Cortex of kidney (tissue), 1 donor: ENCODE measurements at places on chromosomes 6 and 20.
A peak's percentile ranks its signal among the peaks of the same experiment; 100 is the strongest.

- peak; percentile 24 for DNase-seq
These were observed at the start of gene PHF3 for GRCh38 chr6:63635588-63636517. Gene PHF3 (plus strand): TSS chr6:63635802. CDS start chr6:63646552, 10,750 bp downstream.

GRCh38 chr20:46364670-46365486, 41.5 kb downstream of the ELMO2 start:
- no peak for DNase-seq

GRCh38 chr6:7910298-7910653, 312 bp downstream of the TXNDC5 start:
- DNase-seq = no peak

DNA sequence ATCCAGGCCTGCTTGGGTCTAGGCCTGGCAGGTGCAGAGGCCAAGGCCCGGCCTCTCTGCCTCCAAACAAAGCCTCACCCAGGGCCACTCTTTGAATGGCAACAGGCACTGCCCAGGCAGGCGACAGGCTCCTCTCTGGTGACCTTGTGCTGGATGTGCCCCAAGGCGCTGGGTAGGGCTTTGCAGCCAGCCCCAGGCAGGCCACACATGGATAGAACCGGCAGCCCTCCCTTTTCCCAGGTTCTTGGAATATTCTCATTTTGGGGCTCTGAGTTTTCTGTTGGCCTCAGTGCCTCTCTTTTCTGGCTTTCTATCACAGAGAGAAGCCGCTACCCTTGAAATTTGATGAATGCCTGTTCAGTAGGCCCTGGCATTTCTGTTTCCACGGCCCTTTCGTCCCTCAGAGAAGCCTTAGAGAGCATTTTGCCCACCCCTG, 18.9 kb downstream of the PKIG start:
- no peak for DNase-seq

DNA sequence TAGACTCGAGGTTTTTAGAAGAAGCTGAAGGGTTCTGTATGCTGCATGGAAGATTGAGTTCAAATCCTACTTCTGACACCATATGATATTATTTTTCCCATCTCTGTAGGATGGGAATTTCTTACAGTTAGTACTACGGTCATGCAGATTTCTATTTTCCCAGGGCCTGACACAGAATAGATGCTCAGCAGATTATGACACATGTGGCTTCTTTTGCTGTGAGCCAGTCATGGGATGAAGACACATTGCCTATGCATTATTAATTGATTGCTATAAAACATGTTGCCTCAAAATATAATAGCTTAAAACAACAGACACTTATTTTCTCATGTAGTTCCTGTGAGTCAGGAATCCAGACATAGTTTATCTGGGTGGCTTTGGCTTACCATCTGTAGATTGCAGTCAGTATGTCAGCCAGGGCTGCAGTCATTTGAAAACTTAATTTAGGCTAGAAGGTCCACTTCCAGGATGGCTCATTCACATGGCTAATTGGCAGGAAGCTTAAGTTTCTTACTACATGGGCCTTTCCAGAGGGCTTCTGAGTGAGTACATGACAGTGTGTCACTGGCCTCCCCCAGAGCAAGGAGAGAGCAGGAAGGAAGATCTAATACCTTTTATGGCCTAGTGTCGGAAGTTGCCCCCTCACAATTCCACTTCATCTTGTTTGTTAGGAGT, 29.5 kb downstream of the TOP1 start:
- no peak for DNase-seq

DNA sequence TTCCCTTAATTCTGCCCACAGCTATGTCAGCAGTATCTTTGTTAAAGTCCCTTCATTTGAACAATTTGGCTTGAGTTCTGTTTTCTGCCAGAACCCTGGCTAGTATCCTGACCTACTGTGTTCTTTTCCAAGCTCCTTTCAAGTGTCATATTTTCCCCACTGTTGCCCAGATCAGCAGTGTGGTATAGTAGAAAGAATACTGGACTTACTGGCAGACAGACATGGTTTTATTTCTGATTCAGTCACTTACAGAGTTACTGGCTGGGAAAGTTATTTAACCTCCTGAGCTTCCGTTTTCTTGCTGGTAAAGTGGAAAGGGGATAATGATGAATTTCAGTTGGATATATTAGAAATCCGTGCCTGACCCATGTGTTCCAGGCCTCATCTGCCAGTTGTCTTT, 39.8 kb upstream of the RAB23 start:
- no peak for DNase-seq

- no peak for DNase-seq
These were observed 652.8 kb upstream of the CITED2 start for GRCh38 chr6:140027219-140027618.

DNA sequence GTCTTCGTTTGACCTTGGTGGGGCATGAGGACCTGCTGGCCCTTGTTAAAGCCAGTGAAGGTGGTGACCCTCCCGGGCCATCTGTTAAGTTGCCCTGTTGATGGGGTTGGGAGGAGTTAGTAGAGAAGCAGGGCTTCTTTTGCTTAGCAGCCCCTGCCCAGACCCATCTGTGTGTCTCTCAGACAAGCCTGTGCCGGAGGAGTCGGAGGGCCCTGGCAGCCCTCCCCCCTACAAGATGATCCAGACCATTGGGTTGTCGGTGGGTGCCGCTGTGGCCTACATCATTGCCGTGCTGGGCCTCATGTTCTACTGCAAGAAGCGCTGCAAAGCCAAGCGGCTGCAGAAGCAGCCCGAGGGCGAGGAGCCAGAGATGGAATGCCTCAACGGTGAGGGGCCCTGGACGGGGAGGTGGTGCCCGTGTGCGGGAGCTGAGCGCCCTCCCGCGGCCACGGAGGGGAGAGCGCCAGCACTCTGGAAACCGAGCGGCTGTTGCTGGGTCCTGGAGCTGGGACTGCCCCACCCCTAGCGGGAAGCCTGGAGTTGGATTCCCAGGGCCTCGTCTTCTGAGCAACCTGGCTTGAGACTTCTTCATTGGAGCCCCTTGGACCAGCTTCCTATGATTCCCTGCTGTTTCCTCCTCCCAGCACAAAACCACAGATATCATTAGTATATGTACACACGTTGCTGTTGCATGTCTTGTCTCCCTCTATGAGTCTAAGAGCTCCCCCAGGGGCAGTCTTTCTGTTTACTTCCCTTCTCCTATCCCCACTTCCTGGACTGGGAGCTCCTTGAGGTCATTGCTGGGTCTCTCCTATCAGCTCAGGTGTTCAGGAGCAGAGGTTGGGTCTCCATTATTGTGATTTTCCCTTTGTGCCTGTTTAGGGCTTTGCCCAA, 27.6 kb upstream of the SRF start:
- no peak for DNase-seq

- no peak for DNase-seq
These were observed 95.9 kb upstream of the KCNQ5 start for GRCh38 chr6:72525821-72526510.

- no peak for DNase-seq
These were observed 11.2 kb upstream of the PYGB start for GRCh38 chr20:25236450-25237304.

DNA sequence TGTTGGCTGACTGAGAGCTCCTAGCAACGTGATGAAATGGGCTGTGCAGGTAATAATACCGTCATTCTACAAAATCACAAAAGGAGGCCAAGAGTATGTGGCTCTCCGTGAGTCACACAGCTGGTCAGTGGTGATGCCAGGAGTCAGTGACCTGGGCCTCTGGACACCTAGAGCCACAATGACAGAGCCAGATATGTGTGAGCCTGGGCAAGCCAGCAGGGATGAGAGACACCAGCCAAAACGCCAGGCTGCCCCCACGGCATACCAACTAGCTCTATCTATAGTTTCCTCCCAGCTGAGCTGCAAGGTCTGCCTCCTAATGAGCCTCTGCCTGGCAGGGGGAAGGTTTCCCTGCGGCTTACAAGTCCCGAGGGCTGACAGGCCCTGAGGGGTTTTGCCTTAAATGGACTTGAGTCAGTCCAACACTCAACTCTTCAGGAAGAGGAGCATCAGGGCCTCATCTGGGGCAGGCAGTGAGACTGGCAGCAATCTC, 70.0 kb downstream of the CPNE5 start:
- DNase-seq = no peak

DNA sequence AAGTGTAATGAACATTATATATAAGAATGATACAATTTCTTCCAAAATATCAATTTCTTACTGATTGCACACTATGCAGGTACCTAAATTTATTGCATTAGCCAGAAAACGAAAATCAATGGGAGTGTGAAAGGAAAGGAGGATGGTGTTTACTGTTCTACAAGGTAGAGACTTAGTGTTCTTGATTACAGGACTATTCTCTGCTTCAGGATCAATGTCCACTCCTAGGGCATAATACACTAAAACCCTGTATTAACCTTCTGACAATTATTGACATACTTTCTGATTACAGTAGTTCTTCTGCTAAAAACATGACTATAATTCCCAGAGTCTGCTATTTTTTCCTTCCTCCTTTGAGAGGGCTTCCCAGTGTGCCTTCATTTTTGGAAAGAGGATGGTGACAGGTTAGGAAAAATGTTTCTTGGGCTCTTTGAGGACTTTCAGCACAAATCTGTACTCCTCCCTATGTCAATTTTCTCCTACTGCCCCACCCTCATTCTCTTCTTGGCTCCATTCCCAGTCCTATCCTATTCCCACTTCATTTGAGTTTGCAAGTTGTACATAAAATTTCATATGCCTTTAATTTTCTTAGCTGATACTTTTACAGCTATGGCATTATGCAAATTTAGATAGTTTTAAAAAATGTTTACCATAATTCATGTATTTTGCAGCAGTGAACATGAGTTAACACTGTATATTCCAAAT, 278.9 kb downstream of the CENPW start:
- no peak for DNase-seq

- DNase-seq = no peak
These were observed 269.9 kb upstream of the SUPT3H start for GRCh38 chr6:45647341-45648261.

DNA sequence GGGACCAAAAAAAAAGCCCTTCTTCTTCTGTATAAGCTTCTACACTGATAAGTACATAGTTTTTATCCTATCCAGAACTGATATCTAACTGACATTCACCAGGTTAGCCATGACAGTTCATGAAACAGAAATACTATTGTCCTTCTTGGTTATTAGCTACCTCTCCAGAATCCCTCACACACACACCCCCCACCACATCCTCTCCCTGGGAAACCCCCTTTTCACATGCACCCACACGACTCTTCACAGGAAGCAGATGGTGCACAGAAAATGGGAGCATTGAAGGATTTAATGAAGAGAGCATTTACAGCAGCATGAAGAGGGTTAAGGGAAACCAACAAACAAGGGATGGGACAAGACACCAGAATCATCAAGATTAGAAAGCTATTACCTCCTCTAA, 88.9 kb downstream of the FHL5 start:
- DNase-seq = no peak

GRCh38 chr6:112214739-112215269, 39.6 kb downstream of the LAMA4 start:
- no peak for DNase-seq

DNA sequence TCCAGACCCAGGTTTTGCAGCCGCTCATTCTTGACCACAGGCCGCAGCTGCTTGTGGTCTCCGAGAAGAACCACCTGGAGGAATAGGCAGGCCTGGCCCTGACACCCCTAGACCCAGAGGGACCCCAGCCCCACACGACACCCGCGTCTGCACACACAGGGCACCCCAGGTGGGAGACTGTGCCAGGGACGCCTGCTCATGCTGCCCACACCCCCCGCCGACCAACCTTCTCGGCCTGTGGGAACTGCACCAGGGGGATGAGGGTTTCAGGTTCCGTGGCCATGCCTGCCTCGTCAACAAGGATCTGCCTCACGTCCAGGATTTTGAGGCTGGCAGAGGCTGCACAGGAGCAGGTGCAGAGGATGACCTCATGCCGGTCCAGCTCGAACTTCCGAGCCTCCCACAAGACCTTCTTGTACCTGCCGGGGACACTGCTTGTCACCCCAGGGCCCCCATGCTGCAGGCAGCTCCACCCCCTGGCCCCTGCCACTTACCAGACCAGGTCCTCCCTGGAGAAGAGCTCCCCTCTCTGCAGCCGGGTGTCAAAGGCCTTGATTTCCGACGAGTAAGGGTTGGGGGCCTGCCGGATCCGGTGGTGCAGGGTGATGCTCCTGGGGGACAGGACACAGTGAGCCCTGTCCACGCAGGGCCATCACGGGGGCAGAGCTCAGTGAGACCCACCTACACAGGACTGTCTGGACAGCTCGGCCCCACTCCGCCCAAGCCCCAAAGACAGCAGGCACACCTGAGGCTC, 7.1 kb downstream of the FNDC11 start:
- no peak for DNase-seq

- no peak for DNase-seq
These were observed 538.4 kb upstream of the NRSN1 start for GRCh38 chr6:23587582-23587981.

DNA sequence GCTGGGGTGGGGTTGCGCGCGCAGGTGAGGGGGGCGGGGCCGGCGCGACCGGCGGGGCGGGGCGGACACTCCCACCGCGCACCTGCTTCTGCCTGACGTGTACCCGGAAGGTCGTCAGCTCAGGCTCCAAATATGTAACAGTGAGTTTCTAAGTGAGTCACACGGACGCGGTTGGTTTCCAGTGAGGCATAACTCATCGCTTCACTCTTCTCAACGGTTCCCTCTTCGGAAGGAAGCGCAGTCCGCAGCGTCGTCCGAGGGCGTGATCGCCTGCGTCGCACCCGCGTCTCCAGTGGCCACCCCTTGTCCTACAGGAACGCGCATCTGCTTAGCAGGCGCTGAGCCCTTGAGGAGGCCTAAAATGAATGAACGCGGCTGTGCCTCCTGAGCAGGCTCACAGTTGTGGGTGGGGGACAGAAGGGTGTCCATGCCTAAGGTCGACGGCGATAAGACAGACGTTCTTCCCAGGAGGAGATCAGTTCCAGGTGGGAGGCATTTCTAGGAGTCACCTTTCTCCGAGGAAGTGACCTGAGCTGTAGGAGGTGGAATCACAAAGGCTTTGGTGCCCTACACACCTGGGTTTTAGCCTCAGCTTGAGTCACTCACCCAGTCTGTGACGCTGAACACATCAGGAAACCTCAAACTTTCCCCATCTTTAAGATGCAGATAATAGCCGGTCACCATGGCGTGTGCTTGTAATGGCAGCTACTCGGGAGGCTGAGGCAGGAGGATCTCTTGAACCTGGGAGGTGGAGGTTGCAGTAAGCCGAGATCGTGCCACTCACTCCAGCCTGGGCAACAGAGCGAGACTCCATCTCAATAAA, 50.9 kb upstream of the EZR start:
- peak; percentile 76 for DNase-seq

GRCh38 chr6:9316831-9317230, 881.5 kb upstream of the SLC35B3 start:
- DNase-seq = no peak

GRCh38 chr6:35360349-35361138, 18.2 kb downstream of the PPARD start:
- no peak for DNase-seq

- DNase-seq = no peak
These were observed 30.4 kb downstream of the GABRR1 start for GRCh38 chr6:89186762-89187161.

DNA sequence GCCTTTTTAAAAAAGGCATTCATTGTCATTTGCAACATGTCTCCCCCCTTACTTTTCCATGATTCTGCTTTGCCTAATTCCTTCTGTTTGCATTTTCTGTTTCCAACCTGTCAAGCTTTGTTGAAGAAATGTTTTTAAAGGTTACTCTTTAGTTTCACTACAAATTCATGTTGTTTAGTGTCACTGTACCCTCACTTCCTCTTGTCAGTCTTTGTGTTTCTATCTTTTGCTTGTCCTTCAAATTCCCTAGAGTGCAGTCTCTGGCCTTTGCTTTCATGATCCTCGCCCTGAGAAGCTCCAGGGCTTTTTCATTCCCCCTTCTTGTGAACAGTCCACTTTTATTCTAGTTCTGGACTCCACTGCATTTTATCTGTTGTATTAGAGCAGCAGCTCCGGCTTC, 90.6 kb downstream of the MAP3K4 start:
- DNase-seq = no peak

- no peak for DNase-seq
These were observed 54.5 kb downstream of the DZANK1 start for GRCh38 chr20:18412221-18412901.

- no peak for DNase-seq
These were observed 106.3 kb downstream of the TNFRSF21 start for GRCh38 chr6:47203266-47203937.
